Activated CD8-positive, alpha-beta memory T cell treated with anti-CD3 and anti-CD28 coated beads for 4 hours (primary cell): ENCODE measurements at places on chromosomes 16 and 17.

- DNase-seq, result no peak
Observed at GRCh38 chr17:74126179-74126900, 77.1 kb upstream of the RPL38 start.

DNA sequence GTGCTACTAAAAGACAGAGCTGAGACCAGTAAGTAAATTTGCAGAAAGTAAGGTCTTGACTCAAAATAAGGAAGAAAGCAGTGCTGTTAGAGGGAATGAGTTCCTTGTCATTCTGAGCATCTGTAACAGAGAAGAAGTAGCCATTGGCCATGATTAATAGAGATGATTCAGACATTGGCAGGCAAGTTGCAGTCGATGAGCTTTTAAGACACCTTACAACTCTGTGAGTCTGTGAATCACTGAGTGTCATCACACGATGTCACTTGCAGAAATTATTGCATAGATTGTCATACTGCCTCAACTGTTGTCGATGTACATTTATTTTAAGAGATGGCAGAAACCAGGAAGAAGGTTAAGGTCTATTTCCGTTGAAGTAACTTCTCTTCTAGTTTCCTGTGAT lies 201.1 kb upstream of the CDH13 start:
- no peak for DNase-seq

- no peak for DNase-seq
Observed at GRCh38 chr17:4536742-4537411, 18.3 kb downstream of the MYBBP1A start.

DNA sequence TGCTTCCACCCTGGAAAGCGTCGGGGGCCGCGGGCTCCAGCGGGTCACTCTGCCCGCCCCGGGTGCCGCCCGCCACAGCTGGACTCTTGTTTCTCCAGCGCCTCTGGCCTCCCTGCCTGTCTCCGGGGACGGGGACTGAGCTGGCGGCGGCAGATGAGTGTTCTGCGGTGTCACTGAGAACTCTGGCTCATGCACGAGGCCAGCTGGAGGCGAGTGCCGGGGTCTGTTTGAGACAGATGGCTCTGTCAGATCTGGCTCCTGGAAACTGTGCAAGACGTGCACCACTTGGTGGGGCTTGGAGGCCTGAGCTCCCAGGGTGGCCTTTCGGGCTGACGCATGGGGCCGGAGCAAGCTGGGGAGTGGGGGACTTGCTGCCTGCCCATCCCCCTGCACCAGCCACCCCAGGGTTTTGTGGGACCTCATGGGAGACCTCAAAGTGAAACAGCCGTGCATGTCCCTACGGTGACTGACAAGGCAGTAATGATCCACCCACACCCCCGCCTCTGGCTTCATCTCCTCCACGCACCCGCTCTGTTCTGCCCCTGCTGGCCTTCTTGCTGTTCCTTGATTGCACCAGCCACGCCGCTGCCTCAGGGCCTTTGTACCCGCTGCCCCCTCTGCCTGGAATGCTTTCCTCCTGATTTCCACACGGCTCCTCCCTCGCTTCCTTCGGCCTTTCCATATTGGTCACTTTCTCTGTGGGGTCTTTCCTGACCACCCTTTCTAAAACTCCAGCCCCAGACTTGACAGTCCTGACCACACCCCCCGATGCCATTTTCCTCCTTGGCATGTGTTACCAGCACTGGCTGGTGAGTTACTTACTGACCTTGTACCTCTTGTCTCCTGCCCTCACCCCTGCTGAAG lies 174.9 kb upstream of the CIBAR2 start:
- no peak for DNase-seq

GRCh38 chr17:63247706-63248105 lies 198.4 kb downstream of the CYB561 start:
- DNase-seq, result no peak

DNA sequence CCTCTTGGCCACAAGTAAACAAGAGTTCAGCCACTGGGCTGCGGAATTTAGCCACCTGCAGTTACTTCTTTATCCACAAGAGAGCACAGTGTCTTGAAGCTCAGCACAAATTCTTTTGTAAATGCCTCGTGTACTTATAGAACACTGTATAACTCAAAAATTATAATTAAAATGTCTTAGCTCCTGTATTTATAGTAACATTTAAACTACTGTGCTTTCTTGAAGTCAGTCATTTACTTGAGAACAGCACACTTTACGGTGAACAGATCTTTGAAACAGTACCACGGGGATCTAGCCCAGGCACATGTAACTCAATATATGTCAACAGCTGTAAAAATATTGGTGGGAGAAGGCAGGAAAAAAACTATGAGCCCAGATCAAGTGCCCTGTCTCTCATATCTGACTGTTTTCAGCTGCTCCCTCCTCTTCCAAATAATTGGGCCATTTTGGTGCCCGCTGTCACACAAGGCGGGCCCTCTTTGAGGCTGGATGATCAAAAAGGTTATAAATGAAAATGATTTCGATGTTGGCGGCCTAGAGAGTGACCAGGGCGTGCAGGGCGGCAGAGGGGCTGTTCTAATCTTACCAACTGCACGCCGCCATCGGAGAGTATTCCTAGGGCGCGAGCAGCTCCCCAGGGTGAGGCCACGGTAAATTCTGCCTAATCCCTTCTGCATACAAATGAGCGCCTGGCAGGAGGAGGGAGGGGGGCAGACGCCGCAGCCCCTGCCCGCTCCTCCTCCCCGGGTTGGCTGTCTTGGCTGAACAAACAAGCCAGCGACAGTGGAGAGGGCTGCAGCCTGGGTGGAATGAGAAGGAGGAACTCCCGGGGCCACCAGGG lies 183.2 kb downstream of the C16orf78 start:
- no peak for DNase-seq

- DNase-seq, result no peak
Observed at GRCh38 chr17:48625495-48626244, 488 bp downstream of the HOXB9 start.

DNA sequence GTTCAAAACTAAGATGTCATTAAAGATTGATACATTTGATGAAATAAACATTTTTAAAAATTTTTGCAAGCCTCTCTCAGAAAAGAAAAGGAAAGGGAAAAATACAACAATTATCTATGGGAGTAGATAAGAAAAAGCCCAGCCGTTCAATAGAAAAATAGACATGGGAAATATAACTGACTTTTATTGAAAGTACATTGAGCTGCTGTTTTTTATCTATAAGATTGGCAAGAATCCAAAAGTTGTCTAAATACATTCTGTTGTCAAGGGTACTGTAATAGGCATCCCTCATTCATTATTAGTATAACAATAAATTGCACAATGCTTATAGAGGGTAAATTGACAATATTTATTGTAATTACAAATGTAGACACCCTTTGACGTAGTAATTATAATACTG lies 38.4 kb upstream of the IRX6 start:
- DNase-seq, result no peak

- DNase-seq, result no peak
Observed at GRCh38 chr16:89319886-89320781, 102.6 kb downstream of the ZNF778 start.

GRCh38 chr16:27762441-27762840 lies 212.5 kb downstream of the KATNIP start:
- no peak for DNase-seq

DNA sequence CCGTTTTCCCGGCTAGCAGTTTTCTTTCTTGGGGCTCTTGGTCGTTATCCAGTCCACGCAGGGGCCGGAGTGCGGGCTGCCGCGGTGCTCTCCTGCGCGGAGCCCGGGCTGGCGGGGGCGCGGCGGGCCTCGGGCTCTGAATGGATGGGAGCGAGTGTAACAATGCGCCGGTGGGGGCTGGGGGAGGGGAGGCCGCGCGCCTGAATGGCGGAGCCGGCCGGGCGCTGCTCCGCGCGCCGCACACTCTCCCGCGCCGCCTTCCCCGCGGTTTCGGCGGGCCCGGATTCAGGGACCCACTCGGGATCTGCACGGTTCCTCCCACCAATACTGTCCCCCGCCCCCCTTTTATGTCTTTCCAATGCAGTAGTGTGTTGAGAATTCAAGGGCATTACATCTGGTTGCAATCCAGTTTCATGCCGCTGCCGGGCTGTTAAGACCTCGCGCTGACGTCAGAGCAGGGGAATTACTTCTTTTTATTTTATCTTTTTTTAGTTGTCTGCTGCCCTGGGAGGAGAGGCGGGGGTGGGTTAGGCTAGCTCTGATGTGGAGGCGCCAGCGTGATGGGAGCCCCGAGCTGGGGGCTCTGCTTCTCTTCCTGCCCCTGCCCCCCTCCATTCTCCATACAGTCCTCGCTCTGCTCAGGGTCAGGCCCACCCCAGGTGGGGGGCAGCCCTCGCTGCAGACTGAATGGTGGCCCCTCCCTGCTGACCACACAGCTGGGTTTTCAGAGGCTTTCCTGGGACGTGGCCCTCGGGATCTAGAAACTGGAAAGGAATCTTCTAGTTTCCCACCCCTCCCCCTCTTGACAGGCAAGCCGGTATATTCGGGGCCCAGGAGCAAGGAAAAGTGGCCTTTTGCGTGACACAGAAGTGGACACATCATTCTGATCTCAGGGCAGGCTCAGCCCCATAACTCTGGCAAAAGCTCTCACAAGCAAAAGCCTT lies 1.8 kb downstream of the RAI1 start:
- DNase-seq, result no peak

DNA sequence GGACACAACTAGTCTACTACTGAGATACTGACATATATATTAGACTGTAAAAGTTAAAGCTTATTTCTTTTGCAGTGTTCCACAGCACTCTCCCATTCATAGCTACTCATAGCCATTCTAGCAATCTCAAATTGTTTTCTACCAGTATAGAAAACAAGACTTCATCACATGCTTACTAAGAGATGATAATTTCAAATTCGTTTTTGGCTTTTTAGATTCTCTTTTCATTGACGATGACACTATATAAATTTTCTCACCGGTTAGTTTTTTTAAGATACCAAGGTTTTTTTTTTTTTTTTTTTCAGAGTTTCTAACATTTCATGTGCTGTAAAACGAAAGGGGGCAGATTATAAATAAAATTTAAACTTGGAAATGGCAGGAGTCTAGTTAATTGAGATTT lies 17.9 kb downstream of the IKZF3 start:
- DNase-seq, result no peak

GRCh38 chr17:565521-565920 lies 149.1 kb downstream of the VPS53 start:
- DNase-seq, result no peak

DNA sequence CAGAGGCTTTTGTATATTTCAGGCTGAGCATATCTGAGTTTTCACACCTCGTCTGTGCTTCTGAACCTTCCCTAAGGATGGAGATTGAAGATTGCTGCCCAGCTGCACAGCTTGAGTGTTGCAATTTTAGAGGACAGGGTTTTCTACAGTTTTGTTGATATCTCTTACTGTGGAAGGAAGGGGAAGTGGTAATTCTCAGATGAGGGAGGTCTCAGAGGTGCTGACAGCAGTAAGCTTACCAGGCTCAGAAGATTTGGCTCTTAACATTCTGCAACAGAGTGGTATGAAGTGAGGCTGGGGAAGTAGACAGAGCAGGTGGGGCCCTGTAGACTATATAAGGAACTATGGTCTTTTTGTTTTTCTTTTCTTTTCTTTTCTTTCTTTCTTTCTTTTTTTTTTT lies 45.8 kb upstream of the ARHGAP17 start:
- no peak for DNase-seq

- no peak for DNase-seq
Observed at GRCh38 chr16:2910441-2910969, 1.2 kb upstream of the FLYWCH1 start.

DNA sequence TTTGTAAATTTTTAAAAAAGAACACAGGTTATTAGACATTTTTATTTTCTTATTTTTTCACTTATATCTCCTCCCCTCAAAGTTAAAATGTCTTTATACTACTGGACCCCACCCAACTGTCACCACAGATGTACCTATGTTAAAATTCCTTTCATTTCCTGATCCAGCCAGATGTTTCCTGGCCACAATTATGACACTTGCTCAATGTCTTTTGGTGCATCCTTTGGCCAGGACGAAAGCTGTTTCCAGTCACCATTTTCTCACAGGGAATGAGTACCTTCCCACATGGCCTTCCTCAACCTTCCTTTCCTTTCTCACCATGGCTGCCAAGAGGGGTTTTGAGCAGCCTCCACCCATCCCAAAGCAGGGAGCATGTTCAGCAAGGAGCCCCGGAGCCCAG lies 365.7 kb upstream of the MAF start:
- no peak for DNase-seq

- DNase-seq, result no peak
Observed at GRCh38 chr17:68640242-68640989, 39.2 kb upstream of the FAM20A start.

GRCh38 chr17:81241648-81242420 lies 2.7 kb downstream of the NDUFAF8 start:
- peak; percentile 24 for DNase-seq

DNA sequence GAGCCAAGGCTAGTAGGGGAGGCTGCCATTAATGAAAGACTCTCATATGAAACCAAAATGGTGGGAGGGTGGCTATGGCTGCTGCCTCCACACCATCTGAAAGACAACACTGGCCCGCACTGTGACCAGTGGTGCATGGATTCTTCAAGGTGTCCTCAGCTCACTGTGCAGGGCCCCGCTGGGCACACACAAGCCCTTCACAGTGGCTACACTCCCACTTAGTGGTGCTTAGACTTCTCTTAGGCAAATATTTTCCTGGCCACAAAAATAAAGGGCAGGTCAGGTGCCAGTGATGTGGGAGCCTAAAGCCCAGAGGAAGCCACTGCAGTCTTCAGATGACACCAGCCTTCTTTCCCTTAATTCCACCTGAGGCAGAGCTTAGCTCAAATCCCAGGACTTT lies 38.1 kb upstream of the IRX3 start:
- no peak for DNase-seq

DNA sequence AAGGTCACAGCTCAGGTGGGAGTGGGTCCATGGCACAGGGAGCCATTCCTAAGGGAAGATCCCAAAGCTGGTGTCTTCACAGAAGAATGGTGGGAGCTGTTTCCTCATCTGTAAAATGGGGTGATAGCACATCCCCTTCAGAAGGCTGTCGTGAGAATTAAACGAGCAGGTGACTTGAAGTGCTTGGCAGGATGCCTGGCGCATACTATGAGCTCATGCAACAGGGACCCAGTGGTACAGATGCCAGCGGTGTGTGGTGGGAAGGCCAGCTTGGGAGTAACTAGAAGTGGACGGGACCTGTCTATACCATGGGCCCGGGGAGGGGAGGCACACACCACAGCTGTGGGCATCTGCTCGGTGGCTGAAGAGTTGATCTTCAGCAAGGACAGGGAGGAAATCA lies 189.3 kb upstream of the TNRC6C start:
- DNase-seq, result no peak

- DNase-seq, result no peak
Observed at GRCh38 chr16:53131050-53131362, 76.2 kb downstream of the CHD9 start.
